Fibroblast of villous mesenchyme (primary cell): ENCODE measurements at places on chromosomes 4 and X. TPM values are rescaled to one million over a fixed set of nuclear protein-coding genes. Genes with fewer than 3 reads are reported as not detected.

The EGF gene
- total RNA-seq, result 1.9 and 6.5 TPM in 2 replicates

The PTTG2 gene
- 0.43 and 0.64 TPM in 2 replicates for total RNA-seq

The FOXR2 gene
- total RNA-seq, result not detected in 2 replicates

The FRMD7 gene
- total RNA-seq, result not detected in 2 replicates

The VCX3A gene
- not detected in 2 replicates for total RNA-seq

The STBD1 gene
- 5.8 and 6.9 TPM in 2 replicates for total RNA-seq

The HSD17B13 gene
- total RNA-seq, result under 0.01 TPM in 1 of 2 replicates, not detected in the other

GRCh38 chrX:23633834-23634580 is 33.3 kb upstream of the PRDX4 start:
- peak; percentile 1 for DNase-seq

- peak; percentile 7 for DNase-seq
Measured at GRCh38 chr4:154364066-154364845, 127.3 kb downstream of the DCHS2 start.

- no peak for DNase-seq
Measured at GRCh38 chrX:133980406-133980805, 5.0 kb downstream of the GPC3 start.

DNA sequence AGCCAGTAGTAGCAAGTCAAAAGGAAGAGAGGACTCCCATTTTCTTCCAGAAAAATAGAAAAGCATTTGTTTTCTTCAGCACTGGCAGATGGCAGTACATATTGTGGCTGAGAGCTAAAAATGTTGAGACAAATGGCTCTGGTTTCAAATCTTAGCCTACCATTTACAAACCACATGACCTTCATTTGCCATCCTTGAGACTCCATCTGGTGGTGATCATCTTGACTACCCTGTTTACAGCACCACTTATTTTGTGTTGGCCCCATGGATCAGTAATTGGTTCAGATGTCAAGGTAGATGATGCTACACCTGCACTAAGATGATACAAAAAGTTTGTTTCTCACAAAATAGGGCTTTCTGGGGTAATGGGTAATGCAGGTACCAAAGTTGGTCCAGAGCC is 951.8 kb upstream of the IGFBP7 start:
- no peak for DNase-seq

DNA sequence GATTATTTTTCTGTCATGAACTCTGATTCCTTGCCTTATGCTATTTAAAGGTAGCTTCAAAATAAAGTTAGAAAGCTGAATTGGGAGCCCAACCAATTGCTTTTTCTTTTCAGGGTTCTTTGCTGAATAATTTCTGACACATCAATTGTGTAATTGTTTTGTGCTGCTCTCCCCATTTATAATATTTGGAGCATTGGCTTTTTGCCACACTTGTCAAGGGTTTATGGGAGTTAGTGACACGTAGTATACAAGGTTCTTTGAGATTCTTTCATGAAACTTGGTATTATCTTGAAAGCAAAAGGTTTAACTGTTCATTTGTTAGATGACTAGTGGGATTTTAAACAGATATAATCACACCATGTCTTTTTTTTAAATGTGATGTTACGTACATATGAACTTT is 80.9 kb downstream of the POLA1 start:
- peak; percentile 13 for DNase-seq

DNA sequence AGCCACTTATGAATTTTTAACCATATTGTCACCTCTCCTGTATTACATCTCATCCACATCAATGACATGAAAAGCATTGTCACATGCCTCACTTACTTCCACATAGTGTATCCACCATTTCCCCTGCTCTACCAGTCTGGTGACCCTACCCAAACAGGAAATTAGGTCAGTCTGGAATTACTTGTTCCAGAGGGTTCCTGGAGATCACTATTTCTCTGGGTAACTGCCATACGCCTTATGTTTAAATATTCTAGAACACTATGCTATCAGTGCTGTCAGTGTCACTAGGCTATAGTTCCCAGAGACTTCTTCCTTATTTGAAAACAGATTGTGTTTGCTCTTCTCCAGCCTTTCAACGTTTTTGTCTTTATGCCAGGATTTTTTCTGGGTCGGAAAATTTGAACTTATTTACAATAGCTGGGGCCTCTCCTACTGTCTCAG is 15.0 kb downstream of the SRPX2 start:
- peak; percentile 27 for DNase-seq

DNA sequence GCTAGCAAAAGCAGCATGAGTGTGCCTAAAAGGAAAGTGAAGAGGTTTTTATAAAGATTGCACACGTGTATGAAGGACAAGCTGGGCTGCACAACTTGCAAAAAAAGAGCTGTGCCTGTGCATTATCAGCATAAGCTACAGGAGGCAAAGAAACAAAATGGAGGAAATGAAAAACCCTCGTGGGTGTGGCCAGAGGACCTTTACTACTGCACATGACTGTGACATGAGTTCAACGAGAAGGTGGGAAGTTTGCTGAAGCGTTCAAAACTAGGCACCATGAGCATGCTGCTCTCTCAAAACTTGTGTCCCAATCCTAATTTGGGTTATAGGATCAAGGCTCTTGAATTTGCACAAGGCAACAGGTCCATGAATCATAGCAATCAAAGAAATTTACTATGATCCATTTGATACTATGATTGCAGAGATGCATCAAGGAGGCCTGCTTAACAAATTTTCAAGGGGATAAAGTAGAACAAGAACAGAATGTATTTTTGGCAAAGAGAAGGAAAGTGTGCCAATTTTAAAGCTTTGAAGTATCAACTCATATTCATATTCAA is 38.1 kb upstream of the CXorf38 start:
- no peak for DNase-seq

- DNase-seq, result no peak
Measured at GRCh38 chr4:165383591-165384073, 4.8 kb downstream of the CPE start.

DNA sequence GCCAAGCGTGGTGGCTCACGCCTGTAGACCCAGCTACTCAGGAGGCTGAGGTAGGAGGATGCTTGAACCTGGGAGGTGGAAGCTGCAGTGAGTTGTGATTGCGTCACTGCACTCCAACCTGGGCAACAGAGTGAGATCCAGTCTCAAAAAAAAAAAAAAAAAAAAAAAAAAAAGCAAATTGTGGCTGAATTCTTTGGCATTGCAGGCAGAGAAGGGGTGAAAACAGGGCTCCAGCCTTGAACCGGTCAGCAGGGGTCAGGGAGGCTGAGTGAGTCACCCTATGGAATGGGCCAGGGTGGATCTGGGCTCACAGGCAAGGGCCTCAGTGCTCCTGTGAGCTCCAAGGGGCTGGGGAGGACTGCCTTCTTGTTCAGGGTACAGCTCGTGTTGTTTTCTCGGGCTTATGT is 13.2 kb upstream of the FAM3A start:
- DNase-seq, result peak; percentile 69

GRCh38 chr4:148441624-148441985 is 609 bp downstream of the NR3C2 start:
- no peak for DNase-seq

GRCh38 chr4:101081695-101082369 is 265.5 kb downstream of the PPP3CA start:
- no peak for DNase-seq

DNA sequence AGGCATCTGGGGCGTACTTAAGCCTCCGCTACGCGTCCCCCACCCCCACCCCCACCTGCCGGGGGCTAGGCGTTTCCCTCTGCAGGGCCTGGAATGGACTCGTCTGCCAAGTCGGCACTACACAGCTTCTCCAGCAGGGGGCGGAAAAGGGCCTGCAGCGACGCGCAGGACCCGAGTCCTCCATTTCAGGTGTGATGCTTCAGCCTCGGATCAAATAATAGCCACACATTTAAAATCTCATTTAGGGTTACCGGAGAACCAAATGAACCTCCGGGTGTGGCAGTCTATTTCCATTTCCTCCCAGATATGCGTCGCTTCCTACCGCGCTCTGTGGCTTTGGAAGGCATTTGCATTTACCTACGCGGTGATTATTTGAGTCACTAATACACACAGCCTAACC is 2.9 kb downstream of the PAK3 start:
- peak; percentile 12 for DNase-seq

- no peak for DNase-seq
Measured at GRCh38 chr4:80187677-80188076, 9.6 kb upstream of the PRDM8 start.

GRCh38 chrX:3526731-3527130 is 180.3 kb upstream of the MXRA5 start:
- DNase-seq, result no peak

- DNase-seq, result peak; percentile 64
Measured at GRCh38 chrX:115339441-115340025, 50.0 kb downstream of the LUZP4 start.

- DNase-seq, result peak; percentile 79
Measured at GRCh38 chr4:4339504-4340085, 47.3 kb upstream of the NSG1 start.

GRCh38 chrX:28311466-28311865 is 275.8 kb upstream of the IL1RAPL1 start:
- DNase-seq, result no peak
